ENCODE measurements at places on chromosomes 1 and 21.

GRCh38 chr21:45056917-45057560 is 17.3 kb upstream of the ADARB1 start:
- no peak for DNase-seq

- DNase-seq: no peak
Measured at GRCh38 chr1:46492269-46492853, 2.7 kb downstream of the DMBX1 start.

DNA sequence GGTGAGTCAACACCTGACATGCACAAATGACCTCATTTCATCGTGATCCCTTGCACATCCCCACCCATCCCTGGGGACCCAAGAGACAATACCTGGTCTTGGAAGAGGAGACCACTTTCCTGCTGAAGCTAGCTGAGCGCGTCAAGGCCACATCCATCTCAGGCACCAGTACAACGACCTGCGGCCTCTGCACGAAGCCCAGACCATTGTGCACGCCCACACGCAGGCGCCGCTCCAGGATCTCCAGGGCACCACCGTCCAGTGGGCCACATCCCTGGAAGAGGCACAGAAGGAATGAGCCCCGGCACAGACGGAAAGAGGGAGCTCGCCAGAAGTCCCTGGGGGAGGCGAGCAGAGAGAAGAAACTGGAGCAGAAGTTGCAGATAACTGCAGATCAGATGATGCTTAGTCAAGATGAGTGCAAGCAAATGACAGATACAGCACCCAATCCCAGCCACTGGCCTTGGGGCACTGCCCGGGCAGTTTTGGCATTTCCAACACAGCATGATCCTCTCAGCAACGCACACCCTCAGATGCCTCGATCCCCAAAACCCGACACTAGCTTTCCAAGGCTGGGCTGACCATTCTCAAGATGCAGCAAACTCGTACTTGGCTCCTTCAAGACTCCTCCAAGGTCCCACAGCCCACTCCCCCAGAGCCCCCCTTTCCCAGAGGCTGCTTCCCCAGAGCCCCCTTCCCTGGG is 44.1 kb downstream of the NPHP4 start:
- no peak for DNase-seq

DNA sequence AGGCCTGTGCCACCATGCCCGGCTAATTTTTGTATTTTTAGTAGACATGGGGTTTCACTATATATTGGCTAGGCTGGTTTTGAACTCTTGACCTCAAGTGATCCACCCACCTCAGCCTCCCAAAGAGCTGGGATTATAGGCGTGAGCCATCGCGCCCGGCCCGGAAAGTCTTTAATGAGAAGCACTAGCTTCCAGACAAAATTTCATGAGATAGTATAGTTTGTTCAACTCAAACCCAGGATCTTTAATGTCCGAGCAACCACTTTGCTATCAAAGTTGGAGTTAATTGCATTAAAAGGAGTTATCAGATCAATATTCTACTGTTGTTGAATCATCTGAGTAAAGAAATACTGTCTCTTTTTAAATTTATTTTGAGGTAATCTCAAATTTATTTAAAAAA is 4.8 kb downstream of the TSNAX start:
- DNase-seq: no peak
